ENCODE measurements at places on chromosomes 7 and 10.

DNA sequence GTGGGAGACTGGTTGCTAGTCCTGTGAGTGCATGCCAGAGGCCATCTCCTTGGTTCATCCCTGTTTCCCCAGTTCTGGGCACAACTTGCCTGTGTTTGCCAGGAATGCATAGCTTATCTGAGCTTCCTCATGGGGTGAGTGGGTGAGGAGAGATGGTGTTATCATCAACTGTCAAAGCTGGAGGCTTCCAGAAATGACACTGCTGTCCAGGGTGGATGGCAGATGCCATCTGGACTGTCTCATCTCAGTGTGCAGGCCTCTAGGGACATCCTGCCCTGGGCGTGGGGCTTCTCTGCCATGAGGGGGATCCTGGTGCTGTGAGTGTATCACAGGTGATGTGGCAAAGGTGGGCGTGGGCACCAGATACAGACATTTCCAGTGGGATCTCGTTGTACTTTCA is 328.6 kb downstream of the DPP6 start:
- no peak for DNase-seq

DNA sequence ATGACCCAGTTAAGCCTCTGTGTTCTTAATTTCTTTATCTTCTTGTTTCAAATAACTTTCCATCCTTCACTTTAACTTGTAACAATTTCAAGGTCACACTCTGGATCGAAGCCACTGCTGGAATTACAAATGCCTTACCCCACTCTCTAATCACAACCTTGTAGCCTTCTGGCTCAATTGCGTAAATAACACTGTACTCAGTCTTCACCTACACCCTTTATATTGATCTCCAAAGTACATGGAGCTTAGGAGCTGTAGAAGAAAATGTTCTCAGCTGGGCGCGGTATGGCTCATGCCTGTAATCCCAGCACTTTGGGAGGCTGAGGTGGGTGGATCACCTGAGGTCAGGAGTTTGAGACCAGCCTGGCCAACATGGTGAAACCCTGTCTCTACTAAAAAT is 164.3 kb upstream of the NPSR1 start:
- no peak for DNase-seq

DNA sequence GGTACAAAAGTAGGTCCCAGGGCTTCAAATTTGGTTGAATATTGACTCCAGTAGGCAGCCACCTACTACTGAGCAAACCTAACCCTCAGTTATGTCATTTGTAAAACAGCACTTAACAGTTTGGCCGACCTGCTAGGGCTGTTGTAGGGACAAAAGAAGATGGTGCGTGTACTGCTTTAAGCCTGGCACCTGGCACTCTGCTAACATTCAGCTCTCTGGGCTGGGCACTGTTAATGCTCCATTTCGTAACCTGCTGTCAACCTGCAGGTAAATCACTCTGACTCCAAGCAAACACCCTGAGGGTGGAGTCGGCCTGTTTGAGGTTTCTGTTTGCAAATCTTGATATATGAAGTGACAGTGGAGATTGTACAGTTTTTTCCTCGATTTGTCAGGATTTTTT is 7.2 kb downstream of the ZKSCAN1 start:
- DNase-seq = no peak

GRCh38 chr7:39923091-39923490 is 27.0 kb upstream of the CDK13 start:
- no peak for DNase-seq

GRCh38 chr10:68096913-68097516 is 12.3 kb upstream of the MYPN start:
- no peak for DNase-seq

- DNase-seq = no peak
These were observed 1072.9 kb downstream of the REEP3 start for GRCh38 chr10:64594072-64594471.

DNA sequence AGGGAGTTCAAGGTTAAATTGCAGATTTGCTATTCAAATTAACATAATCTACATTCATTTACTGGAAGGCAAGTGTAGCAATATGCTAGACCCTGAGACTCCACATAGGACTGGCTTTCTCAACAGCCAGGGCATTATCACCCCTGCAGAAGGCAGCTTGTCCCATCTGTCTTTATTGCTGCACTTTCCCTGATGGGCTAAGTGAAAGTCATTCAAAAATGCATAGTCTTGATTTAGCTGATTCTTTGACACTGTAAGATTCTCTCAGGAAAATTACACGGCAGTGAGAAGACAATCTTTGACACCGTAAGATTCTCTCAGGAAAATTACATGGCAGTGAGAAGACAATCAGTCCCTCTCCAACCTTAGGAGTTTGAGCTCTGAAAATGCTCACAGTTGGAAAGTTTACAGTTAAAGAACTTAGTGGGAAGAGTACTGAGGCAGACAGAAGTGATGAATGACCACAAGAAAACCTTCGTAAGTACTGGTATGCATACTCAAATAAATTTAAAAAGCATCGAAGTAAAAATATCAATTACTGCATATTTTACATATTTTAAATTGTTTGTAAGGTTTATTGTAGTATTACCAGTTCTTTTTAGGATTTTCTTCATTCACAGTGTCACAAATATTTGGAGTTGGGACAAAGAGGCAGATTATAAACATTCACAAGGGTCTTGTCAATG is 88.9 kb downstream of the RAPGEF5 start:
- no peak for DNase-seq

DNA sequence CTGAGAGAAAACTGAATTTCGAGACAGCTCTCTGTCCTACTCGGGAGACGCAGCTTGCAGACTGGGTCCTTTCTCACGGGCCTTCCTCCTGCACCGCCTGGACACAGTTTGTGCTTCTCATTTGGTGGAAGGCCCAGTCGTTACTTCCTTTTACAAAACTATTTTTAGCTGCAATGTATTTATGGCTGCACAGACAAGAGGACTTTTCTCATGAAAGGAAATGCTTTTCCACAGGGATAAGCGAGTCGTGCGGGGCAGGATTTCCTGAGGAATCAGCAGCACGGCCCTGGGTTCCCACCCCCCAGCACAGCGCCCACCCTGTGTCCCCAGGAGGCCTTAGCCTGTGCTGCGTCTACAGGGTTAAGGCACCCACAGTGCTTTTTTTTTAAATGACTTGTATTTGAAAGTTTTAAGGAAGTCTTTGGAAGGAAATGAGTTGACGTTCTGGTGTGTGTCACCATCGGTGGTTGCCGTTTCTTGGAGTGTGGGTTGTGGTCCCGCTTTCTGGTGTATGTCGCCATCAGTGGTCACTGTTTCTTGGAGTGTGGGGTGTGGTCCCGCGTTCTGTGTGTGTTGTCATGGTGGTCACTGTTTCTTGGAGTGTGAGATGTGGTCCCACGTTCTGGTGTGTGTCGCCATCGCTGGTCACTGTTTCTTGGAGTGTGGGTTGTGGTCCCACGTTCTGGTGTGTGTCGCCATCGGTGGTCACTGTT is 50.9 kb downstream of the INPP5A start:
- DNase-seq = no peak

DNA sequence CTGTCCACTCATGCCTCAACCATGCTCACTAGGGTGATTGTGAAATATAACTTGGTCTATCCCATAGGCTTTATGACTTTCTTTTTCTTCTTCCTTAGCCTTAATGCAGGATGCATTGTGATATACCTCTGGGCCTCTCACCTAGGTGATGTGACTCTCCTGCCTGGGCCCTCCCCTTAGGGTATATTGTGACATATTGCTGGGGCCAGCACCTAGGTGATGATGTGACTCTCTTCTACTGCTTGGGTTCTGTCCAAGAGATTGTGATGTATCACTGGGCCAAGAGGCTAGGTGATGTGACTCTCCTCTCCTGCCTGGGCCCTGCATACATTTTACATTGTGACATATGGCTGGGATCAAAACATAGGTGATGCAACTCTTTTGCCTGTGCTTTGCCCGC is 14.7 kb upstream of the ZNF107 start:
- no peak for DNase-seq

- no peak for DNase-seq
These were observed 20.2 kb downstream of the DNTT start for GRCh38 chr10:96324447-96324846.

DNA sequence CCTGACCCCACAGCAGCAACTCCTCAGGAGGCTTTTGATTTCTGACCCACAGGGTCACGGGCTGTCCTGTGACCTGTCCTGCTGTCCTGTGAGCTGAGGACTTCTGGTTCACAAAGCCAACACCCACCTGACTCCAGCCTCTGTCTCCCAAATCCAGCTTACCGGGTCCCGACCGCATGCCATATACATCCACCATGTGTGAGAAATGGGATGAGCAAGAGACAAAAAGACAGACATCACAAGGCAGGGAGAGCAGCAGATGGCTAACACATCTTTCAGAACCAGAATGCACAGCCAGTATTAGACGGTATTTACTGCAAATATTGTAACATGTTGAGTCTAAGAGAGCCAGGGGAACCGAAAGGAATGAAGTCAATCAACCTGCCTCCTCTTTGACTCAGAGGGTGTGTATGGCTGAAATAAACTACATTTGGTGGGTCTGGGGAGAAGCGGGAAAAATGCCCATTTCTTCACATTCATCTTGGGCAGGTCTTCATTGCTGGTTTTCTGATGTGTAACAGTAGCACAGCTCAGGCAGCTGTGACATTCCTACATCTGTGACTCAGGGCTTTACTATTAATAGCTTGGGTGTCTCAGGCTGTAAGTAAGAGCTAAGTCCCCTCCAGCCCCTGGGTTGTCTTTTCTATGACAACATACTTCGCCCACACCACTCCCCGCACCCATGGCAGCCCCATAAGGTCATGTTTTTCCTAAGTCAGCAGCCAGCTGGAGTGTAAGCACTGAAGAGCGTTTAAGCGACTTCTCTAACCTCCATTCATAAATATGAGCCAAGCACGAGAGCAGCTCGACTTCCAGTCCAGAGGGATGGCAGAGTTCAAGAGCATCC is 25.0 kb downstream of the ABLIM1 start:
- no peak for DNase-seq

- no peak for DNase-seq
These were observed 55.1 kb upstream of the AASS start for GRCh38 chr7:122199171-122199570.

- DNase-seq = no peak
These were observed 9.7 kb upstream of the ADAMTS14 start for GRCh38 chr10:70662362-70663220.

GRCh38 chr10:83849150-83849549 is 290.2 kb upstream of the GHITM start:
- no peak for DNase-seq

DNA sequence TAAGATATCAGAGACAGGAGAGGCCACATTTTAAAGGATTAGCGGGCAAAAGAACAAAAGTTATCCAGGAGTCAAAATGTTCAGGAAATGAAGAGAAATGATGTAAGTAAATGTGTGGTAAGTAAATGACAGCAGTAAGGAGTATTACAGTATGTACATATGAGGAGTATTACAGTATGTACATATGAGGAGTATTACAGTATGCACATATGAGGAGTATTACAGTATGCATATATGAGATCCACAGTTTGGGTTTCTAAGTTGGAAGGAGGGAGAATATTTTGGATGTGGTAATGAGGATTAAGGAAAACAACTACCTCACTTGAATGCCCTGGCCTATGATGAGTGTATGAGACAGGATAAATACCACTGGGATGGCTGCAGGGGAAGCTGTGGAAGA is 192.4 kb upstream of the DGKB start:
- DNase-seq = no peak

DNA sequence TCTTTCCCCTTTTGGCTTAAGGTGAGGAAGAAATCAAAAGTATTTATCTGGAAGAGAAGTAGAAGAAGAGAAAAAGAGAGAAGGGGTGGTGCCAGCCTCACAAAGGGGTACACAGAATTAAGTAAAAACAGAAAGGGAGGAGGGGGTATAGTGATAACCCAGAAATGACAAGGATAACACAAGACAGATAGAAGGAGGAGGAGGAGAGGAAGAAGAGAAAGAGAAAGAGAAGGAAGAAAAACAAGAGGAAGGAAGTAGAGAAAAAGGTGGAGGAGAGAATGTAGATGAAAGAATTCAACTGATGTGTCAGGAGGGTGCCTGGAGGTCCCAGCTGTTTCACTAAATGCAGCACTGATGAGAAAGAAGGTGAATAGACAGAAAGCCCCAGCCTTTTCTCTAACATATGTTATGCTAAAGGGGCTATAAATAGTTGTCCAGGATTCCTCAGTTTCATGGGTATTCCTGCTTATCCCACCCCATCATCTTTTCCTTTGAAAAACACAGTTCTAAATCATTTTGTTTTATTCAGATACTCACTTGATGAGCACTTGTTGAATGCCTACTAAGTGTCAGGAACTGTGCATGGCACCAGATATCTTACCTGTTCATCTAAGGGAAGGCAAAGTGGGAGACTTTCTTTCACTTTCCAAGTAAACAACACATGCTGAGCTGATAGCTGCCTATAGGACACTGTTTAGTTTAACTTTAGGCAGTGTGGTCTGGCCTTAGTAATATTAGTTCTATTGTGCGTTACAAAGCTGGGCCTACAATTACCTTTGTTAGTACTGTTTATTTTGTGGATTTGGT is 8.0 kb downstream of the SEMA3E start:
- DNase-seq = no peak
